Suppressor macrophage treated with lipopolysaccharide for 1 hour (primary cell): ENCODE measurements at places on chromosomes 2 and 18.

GRCh38 chr2:109662889-109663288 lies 48.7 kb downstream of the SOWAHC start:
- DNase-seq: peak; percentile 8

DNA sequence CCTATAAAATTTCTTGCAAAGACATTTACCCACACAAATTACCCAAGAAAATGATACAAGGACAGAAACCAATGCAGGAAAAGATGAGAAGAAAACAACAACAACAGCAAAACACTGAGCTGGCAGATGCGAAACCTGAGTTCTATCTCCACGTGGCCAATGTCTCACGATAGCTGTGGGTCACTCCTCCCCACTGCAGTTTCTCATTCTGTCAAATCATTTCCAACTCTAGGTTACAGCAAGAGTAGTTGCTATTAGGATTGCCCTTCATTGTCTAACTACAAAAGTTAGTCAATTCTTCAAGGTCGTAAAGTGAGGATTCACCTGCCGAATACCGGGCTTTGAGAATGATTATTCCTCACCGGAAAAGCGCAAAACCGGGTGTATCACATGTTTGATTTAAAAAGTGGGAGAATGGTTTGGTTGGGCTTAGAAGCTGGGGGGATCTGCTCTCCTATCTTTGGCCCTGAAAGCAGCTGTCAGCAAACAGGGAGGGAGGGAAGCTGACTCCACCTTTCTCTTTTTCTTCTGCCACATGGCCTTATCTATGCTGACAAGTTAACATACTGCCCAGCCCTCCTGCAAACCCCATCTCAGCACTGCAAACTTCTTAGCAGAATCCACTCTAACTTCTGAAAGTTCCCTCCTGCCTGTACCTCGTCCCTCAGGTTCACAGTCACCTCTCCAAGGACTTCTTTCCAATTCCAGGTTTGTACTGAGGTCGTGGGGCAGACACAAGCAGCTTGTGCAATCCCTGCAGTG lies 473.0 kb downstream of the SOX11 start:
- no peak for DNase-seq

GRCh38 chr2:41283079-41283775 lies 764.6 kb upstream of the PKDCC start:
- no peak for DNase-seq

DNA sequence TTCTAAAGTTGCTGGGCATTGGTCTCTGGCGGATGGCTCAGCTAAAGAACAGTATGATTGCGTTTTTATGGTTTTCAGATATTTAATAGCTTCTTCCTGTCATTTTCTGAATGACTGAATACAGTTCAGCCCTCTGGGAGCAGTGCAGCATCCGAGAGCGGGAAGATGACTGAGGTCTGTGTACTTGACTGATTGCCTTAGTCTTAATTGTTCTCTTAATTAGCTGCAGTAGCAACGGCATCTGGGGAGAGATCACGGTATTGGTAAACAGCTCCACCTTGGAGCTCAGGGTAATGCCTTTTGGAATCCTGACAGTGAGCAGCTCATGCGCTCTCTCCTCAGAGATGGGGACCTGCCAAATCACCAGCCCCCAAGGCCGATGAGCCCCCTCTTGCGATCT lies 481.4 kb upstream of the SPRED2 start:
- no peak for DNase-seq

DNA sequence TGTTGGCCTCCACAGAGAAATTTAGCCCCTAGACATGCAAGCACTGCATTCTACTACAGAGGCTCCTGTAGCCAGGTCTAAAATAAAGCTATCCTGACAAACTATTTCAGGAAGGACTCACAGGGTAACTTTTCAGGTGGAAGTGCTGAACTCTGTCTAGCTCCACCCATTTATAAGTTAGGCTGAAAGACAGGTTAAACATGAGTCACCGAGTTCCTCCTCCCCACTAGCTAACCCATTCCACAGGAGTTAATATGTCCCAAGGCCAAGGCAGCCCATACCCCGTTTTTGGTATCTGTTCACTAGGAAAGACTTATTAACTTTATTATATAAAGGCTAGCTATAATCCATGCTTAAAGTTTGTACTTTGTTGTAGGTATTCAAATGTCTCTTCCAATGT lies 3.5 kb downstream of the CWC22 start:
- DNase-seq: no peak

GRCh38 chr2:24123922-24124580 lies 782 bp downstream of the FAM228B start:
- DNase-seq: no peak

- no peak for DNase-seq
These were observed 168.1 kb upstream of the ID2 start for GRCh38 chr2:8513601-8514273.

- no peak for DNase-seq
These were observed 46.5 kb downstream of the ZAP70 start for GRCh38 chr2:97759727-97760407.

DNA sequence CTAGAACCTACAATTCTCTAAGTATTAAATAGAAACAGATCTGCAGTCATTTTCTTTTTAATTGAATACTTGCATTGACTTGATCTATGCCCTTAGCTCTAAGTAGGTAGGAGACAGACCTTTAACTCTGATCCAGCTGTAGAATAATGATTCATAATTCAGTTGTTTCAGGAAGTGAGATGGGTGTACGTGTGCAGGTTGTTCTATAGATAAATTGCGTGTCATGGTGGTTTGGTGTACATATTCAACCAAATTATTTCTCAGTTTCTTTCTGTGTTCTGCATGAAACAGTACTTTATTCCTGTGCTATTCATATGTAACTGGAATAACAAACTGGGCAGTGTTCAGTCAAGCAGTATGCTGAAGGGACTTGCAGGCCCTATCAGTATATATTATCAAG lies 34.3 kb upstream of the CD226 start:
- DNase-seq: no peak

DNA sequence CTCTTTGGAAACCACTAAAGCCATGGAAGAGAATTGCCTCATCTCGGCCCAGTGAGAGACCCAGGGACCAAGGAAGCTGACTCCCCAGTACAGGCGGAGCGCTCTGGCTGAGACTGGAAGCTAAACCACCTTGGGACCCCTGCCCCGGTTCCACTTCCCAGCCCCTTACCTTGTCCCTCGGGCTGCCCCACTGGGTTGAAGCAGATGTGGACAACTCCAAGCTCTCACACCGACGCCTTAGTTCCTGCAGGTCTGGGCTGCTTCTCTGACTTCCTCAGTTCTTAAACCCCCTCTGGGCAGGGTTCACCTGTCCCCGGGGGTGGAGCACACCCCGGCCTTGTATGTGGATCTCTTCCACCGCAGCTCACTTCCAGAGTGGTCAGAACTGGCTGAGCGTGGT lies 266.2 kb downstream of the PHLPP1 start:
- no peak for DNase-seq

DNA sequence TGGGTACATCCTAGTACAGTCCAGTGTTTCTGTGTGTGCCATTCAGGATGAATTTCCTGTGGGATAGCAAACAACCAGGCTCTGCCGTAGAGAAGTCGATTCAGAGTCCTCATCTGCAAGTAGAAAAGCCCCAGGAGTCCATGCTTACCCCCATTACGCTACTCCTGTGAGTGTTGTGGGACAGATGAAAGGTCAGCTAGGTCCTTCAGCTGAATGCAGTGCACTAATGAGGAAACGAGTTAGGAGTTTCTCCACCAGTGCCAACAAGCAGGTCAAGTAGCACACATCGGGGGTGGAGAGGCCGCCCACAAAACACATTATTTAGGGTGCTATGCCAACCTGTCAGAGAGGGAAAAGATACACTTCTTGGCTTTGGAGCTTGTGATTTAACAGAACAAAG lies 2.5 kb upstream of the GPR39 start:
- DNase-seq: no peak

GRCh38 chr2:46535360-46535759 lies 56.0 kb downstream of the TMEM247 start:
- peak; percentile 80 for DNase-seq

DNA sequence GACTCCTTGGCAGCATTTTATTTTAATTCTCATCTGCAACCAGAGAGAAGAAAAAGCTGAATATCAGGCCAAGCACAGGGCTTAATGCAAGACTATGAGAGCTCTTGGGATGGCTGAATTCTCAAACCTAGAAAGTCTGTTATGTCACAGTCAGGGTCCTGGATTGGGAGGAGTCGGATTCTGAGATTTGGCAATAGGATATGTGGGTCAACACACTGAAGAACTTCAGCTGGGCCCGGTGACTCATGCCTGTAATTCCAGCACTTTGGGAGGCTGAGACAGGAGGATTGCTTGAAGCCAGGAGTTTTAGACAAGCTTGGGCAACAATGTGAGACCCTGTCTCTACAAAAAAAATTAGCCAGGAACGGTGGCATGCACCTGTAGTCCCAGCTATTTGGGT lies 102.4 kb downstream of the COL3A1 start:
- no peak for DNase-seq

DNA sequence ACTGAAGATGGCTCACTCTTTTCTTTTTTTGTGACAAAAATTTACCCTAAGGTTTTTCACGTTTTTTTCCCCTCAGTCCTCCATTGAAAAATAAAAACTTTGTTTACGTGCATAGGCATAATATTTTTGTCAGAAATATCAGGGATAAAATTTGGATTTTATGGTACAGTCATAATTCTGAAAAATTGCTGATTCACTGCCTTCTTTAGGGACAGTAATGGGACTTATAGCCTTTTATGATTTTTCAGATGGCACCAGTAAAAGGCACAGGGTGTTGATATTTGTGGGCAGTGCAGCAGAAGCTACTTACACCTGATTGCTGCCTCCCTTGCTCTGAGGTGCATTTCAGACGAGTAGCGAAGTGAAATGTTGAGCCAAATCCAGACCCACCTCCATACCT lies 139.4 kb upstream of the CDCA7 start:
- DNase-seq: no peak
